Testis (tissue), 5 donors: ENCODE measurements at places on chromosomes 2 and 18. TPM values are rescaled to one million over a fixed set of nuclear protein-coding genes. Genes with fewer than 3 reads are reported as not detected.

Gene PECR
- polyA plus RNA-seq: 3.0 TPM

Gene CFC1
- not detected for polyA plus RNA-seq

DNA sequence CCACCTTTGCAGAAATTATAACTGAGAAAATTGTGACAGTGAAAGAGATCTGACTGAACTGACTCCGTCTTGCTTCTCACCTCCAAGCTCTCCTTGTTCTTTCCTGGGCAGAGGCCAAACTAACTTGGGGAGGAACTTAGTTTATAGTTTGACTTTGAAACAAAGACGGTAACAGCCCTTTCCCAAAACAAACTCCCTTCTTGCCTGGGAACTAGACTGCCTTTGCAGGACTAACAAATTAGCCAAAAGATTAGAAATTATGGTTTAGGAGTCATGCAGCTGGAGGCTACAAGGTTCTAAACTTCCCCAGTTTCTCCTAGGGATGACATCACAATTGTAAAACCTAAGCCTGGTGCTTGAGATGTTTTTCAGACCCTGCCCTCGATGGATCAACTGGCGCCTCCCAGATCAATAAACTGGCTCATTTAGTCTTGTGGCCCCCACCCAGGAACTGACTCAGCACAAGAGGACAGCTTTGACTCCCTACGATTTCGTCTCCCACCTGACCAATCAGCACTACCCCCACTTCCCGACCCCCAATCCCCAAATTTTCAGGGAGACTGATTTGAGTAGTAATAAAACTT lies 137.7 kb downstream of the ALPK2 start:
- H3K27me3 ChIP-seq: no peaks in the 10 kb centered on the region
- H3K36me3 ChIP-seq: no peaks in the 10 kb centered on the region
- DNase-seq: no peak
- H3K4me1 ChIP-seq: peaks cover 26% of the 10 kb centered on the region
- H3K27ac ChIP-seq: no peak overlapping the region
- no peak overlapping the region for H3K4me3 ChIP-seq

DNA sequence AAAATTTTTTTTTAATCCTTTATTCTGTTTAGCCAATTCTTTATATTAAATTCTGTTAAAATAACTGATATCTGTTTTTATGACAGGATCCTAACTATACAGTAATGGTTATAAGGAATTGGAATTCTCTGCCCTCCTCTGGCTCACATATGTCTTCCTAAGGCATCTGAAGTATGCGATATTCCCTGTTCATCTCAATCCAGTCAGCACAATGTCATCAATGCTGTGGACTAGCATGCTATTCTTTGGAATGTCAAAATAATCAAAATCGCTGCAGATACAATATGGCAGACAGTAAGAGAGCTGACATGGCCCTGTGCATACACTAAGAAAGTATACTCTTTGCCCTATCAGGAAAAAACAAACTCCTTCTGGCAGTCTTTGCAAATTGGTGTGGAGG lies 107.6 kb downstream of the AP1S3 start:
- no peaks in the 10 kb centered on the region for H3K27me3 ChIP-seq
- H3K27ac ChIP-seq: no peak overlapping the region
- no peaks in the 10 kb centered on the region for H3K36me3 ChIP-seq
- no peak overlapping the region for H3K4me3 ChIP-seq
- no peak for DNase-seq
- H3K4me1 ChIP-seq: peaks cover 10% of the 10 kb centered on the region

GRCh38 chr2:112811841-112812306 lies 24.7 kb downstream of the IL1B start:
- no peak for DNase-seq
- H3K27me3 ChIP-seq: no peaks in the 10 kb centered on the region
- H3K4me1 ChIP-seq: peaks cover 30% of the 10 kb centered on the region
- peak overlapping the region; percentile 69 for H3K27ac ChIP-seq
- H3K36me3 ChIP-seq: no peaks in the 10 kb centered on the region
- no peak overlapping the region for H3K4me3 ChIP-seq

Gene SCN3A
- polyA plus RNA-seq: 6.3 TPM

DNA sequence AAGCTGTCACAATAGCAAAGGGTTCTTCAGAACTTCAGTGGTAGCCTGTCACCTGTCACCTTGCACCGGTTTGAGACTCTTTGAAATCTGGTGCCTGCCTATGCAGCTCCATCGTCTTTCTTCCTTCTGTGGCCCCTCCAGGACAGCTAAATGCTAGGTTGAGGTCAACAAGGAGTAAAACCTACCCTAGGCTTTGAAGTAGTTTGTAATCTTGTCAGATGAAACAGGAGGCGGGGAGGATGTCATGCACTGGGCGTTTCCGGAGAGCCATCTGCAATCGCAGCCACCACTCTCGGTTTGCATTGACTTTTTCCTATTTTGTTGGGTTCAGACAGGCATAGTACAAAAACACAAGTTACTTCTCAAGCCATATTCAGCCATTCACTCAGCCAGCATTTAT lies 116.7 kb downstream of the LPIN1 start:
- H3K36me3 ChIP-seq: no peaks in the 10 kb centered on the region
- no peak overlapping the region for H3K4me3 ChIP-seq
- DNase-seq: no peak
- H3K4me1 ChIP-seq: peaks cover 5% of the 10 kb centered on the region
- H3K27me3 ChIP-seq: no peaks in the 10 kb centered on the region
- no peak overlapping the region for H3K27ac ChIP-seq

DNA sequence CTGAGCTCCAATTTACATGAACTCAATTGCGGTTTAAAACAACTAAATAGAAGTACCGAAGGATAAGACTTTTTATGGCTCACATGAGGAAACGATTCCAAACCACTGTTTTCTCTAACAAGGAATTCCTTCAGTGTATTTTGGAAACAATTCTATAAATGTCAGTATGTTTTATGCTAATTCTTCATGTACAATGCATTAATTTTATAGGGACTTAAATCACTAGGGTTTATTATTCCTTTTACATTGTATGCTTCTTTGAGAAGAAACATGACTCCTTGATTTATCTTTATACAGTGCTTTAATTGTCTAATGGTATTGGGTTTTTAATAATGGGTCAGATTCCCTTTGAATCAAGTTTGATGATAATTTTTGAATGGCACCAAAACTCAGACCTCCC lies 566.8 kb downstream of the EPHA4 start:
- no peaks in the 10 kb centered on the region for H3K4me1 ChIP-seq
- H3K27me3 ChIP-seq: no peaks in the 10 kb centered on the region
- no peak overlapping the region for H3K27ac ChIP-seq
- DNase-seq: no peak

GRCh38 chr2:154699575-154699930 lies 1.1 kb downstream of the KCNJ3 start:
- no peaks in the 10 kb centered on the region for H3K27me3 ChIP-seq
- peaks cover 4% of the 10 kb centered on the region for H3K4me1 ChIP-seq
- no peaks in the 10 kb centered on the region for H3K36me3 ChIP-seq
- no peak overlapping the region for H3K27ac ChIP-seq
- peak; percentile 15 for DNase-seq

DNA sequence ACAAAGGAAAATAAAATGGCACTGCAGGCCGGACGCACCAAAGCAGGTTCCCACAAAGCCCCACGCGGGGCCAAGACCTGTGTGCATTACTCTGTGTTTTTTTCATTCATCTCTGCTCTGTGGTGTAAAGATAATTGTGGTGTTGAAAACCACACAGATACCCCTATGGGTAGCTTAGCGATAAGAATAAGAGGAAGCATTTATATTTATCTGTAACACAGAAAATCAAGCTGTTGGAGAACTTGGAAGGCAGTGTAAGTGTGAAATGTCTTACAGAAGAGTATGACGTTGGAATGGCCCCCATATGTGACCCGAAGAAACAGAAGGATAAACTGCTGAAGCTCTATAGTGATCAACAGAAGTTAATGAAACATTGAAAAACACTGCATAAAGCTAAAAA lies 20.3 kb upstream of the MARCO start:
- no peak overlapping the region for H3K4me3 ChIP-seq
- H3K4me1 ChIP-seq: no peaks in the 10 kb centered on the region
- no peaks in the 10 kb centered on the region for H3K36me3 ChIP-seq
- H3K27ac ChIP-seq: no peak overlapping the region

GRCh38 chr2:60536746-60537145 lies 16.7 kb downstream of the BCL11A start:
- no peak for DNase-seq
- no peaks in the 10 kb centered on the region for H3K27me3 ChIP-seq
- H3K4me1 ChIP-seq: no peaks in the 10 kb centered on the region

DNA sequence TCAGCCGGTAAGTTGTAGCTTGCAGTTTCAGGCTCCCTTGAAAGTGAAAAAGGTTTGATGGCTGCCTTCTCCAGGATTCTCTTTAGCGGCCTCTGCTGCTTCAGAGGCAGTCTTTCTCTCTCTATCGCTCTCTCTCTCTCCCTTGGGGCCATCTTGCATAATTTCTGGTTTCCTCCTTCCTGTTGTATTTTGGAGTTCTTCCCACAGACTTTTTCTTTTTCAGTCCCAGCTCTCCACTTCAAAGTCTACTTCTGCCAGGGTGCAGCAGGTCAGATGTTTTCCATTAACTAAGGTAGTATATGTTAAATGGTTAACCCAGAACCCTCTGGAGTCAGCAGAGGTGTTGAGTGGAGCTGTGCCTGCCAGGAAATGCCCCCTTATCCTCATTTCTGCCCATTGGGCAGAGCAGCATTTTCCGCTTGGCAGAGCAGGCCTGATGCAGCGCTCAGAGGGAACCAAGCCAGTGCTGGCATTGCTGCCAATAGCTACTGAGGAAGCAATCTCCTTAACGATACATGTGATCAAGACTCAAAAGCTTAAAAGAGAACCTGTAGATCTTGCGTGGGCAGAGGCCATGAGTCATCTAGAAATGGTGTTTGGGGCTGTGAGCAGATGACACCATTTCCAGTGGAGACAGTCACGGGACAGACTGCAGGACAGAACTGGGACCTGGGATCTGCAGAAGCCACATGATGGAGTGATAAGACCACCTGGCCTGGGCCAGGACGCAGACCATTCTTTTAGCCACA lies 20.8 kb downstream of the DBI start:
- H3K27ac ChIP-seq: no peak overlapping the region
- H3K4me1 ChIP-seq: peaks cover 14% of the 10 kb centered on the region
- no peak overlapping the region for H3K4me3 ChIP-seq
- H3K27me3 ChIP-seq: no peaks in the 10 kb centered on the region
- no peaks in the 10 kb centered on the region for H3K36me3 ChIP-seq
- peak; percentile 42 for DNase-seq

Gene ABCG8
- polyA plus RNA-seq: not detected

GRCh38 chr2:47456851-47457250 lies 53.9 kb downstream of the MSH2 start:
- no peak for DNase-seq
- H3K4me3 ChIP-seq: no peak overlapping the region
- no peaks in the 10 kb centered on the region for H3K4me1 ChIP-seq
- no peak overlapping the region for H3K27ac ChIP-seq

Gene SLC9A2
- 16.3 TPM for polyA plus RNA-seq

- DNase-seq: no peak
- no peaks in the 10 kb centered on the region for H3K36me3 ChIP-seq
- no peak overlapping the region for H3K4me3 ChIP-seq
- no peaks in the 10 kb centered on the region for H3K27me3 ChIP-seq
- no peak overlapping the region for H3K27ac ChIP-seq
- no peaks in the 10 kb centered on the region for H3K4me1 ChIP-seq
These were observed 189.4 kb downstream of the AGPS start for GRCh38 chr2:177582000-177582399.

DNA sequence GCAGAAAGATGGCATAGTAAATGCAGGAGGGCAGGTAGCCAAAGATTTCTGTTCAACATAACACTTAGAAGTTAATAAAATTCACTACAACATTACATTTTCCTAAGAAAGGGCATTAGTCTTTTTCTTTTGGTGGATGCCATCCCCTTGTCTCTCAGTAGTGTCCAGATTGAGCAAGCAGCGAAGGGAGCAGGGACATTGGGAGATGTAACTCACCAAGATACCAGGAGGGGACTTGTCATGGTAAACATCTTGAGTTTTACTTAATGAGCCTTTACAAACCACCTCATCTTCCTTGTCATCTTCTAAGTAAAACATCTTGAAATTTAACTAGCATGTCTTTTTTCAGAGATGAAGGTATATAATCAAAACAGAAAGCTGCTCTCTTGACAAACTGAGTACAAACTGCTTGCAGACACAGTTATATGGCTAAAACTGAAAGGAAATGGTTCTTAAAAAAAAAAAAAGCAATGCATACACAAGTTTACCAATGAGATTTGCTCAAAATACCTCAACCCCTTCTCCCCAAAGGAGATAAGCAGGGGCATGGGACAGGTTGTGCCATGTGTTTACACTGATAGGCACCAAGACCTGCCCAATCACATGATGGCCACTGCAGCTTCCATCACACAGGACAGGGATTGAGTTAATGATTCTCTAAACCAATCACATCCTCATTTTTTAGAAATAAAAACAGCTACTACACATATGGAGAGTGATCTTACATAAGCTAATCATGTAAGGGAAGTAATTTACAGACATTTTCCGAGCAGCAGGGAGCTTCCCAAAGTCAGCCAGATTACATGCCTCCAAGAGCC lies 30.3 kb downstream of the LPIN2 start:
- H3K27me3 ChIP-seq: no peaks in the 10 kb centered on the region
- no peak overlapping the region for H3K27ac ChIP-seq
- H3K4me3 ChIP-seq: no peak overlapping the region
- no peaks in the 10 kb centered on the region for H3K36me3 ChIP-seq
- peaks cover 56% of the 10 kb centered on the region for H3K4me1 ChIP-seq

GRCh38 chr2:211512806-211513205 lies 956.4 kb downstream of the CPS1 start:
- no peaks in the 10 kb centered on the region for H3K4me1 ChIP-seq
- H3K27me3 ChIP-seq: no peaks in the 10 kb centered on the region
- H3K4me3 ChIP-seq: no peak overlapping the region
- DNase-seq: no peak

GRCh38 chr2:132617989-132618388 lies 52.0 kb downstream of the LYPD1 start:
- H3K4me1 ChIP-seq: no peaks in the 10 kb centered on the region
- no peak overlapping the region for H3K4me3 ChIP-seq
- no peaks in the 10 kb centered on the region for H3K36me3 ChIP-seq
- DNase-seq: no peak
- no peaks in the 10 kb centered on the region for H3K27me3 ChIP-seq
- no peak overlapping the region for H3K27ac ChIP-seq

- H3K27me3 ChIP-seq: no peaks in the 10 kb centered on the region
- no peak overlapping the region for H3K4me3 ChIP-seq
- H3K36me3 ChIP-seq: no peaks in the 10 kb centered on the region
- H3K4me1 ChIP-seq: no peaks in the 10 kb centered on the region
- no peak overlapping the region for H3K27ac ChIP-seq
These were observed 18.3 kb upstream of the APCDD1 start for GRCh38 chr18:10436160-10436559.

Gene DLGAP1
- 18.6 TPM for polyA plus RNA-seq

- no peaks in the 10 kb centered on the region for H3K27me3 ChIP-seq
- no peak overlapping the region for H3K27ac ChIP-seq
- DNase-seq: no peak
These were observed 493.6 kb upstream of the SPHKAP start for GRCh38 chr2:228675091-228675490.

- no peaks in the 10 kb centered on the region for H3K27me3 ChIP-seq
- DNase-seq: no peak
- no peak overlapping the region for H3K4me3 ChIP-seq
These were observed 1333.1 kb downstream of the LRP1B start for GRCh38 chr2:140797718-140798117.
